ENCODE measurements at places on chromosomes 11 and 22.

GRCh38 chr22:40212121-40212520 is 34.4 kb downstream of the TNRC6B start:
- no peak for DNase-seq

- no peak for DNase-seq
Measured at GRCh38 chr11:79241852-79242241, 199.0 kb downstream of the TENM4 start.

GRCh38 chr22:42939941-42940653 is 74.9 kb downstream of the PACSIN2 start:
- no peak for DNase-seq

GRCh38 chr11:61793829-61794204 is 1.1 kb downstream of the FEN1 start:
- DNase-seq, result no peak

- DNase-seq, result no peak
Measured at GRCh38 chr11:123209591-123209990, 14.5 kb upstream of the CLMP start.
